Activated CD4-positive, alpha-beta T cell treated with anti-CD3 and anti-CD28 coated beads for 36 hours (primary cell): ENCODE measurements at places on chromosomes 1 and 21.

DNA sequence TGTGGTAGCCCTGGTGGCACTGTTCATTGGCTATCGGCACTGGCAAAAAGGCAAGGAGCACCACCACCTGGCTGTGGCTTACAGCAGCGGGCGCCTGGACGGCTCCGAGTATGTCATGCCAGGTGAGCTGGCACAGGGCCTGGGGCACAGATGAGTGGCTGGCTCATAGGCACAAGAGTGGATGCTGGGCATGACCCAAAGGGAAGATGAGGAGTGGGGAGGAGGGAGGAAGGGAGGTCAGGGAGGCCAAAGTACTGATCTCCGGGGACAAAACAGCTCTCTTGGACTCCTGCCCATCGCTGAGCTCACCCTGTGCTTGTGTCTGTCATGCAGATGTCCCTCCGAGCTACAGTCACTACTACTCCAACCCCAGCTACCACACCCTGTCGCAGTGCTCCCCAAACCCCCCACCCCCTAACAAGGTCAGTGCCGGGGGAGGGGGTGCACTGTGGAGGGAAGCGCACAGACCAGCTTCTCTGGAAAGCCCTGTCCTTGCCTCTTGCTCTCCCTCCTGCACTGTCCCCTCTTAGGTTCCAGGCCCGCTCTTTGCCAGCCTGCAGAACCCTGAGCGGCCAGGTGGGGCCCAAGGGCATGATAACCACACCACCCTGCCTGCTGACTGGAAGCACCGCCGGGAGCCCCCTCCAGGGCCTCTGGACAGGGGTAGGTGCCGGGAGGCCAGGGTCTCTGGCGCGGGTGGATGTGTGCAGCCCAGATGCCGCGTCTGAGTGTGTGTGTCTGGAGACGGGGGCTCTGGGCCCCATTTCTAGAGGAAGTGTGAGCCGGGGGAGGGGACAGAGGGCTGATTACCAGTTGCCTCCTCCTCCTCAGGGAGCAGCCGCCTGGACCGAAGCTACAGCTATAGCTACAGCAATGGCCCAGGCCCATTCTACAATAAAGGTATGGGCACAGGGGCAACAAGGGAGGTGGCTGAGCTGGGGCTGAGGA, 7.3 kb upstream of the LRRC71 start:
- no peak for DNase-seq

GRCh38 chr1:91526496-91526895, 25.8 kb downstream of the CDC7 start:
- no peak for DNase-seq

- DNase-seq: no peak
Measured at GRCh38 chr1:182317611-182318161, 73.9 kb downstream of the GLUL start.

DNA sequence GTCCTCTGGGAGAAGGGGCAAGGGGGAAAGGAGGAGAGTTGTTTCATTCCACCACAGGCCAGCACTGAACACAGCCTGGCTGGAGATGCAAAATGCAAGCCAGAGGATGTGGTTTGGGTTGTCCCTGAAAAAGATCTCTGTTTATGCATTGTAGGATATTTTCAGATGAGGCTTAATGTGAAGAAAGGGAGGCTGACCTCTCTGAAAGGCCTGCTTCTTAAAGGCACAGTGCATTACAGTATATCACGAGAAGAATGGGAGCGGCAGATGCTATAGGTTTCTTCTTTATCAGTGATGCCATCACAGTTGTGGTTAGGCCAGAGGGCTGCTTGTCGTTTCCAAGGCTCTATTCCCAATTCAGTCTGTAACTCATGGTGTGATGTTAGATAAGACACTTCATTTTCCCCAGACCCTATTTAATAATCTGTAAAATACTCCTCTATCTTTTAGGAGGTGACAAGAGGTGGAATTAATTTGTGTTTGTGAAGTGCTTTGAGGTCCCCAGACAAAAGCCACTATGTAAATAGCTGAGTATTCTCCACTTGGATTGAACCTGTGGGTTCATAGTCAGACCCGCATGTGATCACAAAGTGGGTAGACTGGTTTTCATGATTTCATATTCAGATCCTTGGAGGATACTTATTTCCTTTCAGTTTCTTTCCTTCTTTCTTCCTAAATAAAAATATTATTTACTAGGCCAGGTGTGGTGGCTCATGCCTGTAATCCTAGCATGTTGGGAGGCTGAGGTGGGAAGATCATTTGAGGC, 76.5 kb upstream of the WDR26 start:
- DNase-seq: no peak

- peak; percentile 74 for DNase-seq
Measured at GRCh38 chr1:181482521-181483284, 614 bp upstream of the CACNA1E start.

GRCh38 chr1:160605792-160606479, 26.6 kb upstream of the CD84 start:
- peak; percentile 39 for DNase-seq

GRCh38 chr1:156646738-156647211, 4.9 kb downstream of the BCAN start:
- DNase-seq: no peak

- no peak for DNase-seq
Measured at GRCh38 chr21:33101300-33101911, 31.5 kb downstream of the OLIG1 start.

DNA sequence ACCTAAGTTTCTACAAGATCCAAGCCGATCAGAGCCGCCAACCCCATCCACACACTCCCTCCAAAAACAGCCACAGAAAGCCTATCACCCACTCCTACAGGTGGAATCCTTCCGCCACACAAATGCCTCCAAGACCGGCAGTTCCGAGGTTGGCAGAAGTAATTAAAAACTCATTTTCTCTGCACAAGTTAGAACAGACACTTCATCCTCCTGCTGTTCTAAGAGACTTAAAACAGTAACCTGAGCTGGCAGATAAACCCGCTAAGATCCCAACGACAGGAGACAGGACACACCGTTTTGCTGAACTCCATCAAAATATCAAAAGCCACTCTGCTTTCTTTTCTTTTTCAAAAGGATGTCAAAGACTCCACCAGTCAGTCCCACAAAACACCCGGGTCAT, 2.8 kb downstream of the SSBP3 start:
- DNase-seq: no peak

- DNase-seq: no peak
Measured at GRCh38 chr21:27519361-27519760, 552.5 kb upstream of the ADAMTS5 start.

DNA sequence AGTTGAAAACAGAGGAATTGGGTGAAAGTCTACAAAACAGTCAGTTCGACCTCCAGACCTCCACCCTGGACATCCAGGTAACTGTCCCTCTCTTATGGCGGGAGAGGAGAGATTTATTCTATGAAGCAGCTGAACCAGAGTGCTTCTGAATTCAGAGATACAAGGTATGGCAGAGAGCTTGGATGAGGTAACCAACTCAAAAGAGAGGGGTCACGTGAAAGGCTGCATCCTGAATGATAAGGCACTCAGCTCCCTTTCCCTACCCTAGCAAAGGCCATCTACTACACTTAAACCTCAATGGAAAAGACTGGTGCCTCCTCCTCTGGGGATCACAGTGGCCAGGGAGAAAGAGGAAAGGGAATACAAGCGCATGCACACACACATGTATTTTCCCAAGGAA, 88.4 kb upstream of the KCNA3 start:
- DNase-seq: no peak

DNA sequence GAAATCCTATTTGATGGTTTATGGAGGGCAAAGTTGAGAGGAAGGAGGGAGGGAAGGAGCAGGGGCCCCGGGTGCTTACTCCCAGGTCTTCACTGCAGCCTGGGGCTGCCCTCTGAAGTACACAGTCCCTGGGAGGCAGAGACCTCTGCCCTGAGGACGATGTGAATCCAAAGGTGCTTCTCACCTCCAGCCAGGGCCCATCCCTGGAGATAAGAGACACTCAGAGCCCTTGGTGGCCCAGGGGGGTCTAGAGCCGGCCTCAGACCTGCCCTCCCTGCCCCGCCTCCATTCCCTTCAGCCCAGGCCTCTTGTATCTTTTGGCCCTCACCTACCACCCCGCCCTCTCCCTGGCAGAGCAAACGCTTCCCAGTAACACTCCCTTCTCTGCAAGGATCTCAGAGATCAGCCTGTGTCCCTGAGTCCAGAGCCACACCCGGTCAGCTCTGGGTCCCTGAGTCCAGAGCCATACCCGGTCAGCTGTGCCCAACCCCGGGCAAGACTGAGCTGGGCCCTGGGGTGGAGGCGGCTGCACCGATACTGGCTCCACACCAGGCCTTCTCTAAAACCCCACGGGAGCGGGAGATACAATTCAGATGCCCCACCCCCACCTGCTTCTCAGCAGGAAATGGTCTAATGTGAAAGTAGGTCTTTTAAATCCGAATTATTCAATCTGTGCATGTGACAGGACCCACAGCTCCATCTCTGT, 3.6 kb upstream of the GNB1 start:
- no peak for DNase-seq

DNA sequence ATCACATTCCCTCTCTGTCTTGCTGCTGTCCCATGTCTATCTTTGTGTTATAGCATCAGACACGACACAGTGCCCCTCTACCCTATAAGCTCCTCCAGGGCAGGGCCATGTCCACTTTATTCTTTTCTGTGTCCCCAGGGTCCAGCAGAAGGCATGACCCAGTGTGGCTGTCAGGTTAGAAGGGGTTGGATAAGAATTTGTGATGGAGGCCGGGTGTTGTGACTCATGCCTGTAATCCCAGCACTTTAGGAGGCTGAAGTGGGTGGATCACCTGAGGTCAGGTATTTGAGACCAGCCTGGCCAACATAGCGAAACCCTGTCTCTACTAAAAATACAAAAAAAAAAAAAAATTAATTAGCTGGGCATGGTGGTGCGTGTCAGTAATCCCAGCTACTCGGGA, 26.3 kb upstream of the RNF19B start:
- no peak for DNase-seq

GRCh38 chr21:33901412-33902288, 14.0 kb downstream of the ATP5PO start:
- DNase-seq: peak; percentile 48

GRCh38 chr1:230587061-230587460, 55.2 kb upstream of the COG2 start:
- DNase-seq: no peak

DNA sequence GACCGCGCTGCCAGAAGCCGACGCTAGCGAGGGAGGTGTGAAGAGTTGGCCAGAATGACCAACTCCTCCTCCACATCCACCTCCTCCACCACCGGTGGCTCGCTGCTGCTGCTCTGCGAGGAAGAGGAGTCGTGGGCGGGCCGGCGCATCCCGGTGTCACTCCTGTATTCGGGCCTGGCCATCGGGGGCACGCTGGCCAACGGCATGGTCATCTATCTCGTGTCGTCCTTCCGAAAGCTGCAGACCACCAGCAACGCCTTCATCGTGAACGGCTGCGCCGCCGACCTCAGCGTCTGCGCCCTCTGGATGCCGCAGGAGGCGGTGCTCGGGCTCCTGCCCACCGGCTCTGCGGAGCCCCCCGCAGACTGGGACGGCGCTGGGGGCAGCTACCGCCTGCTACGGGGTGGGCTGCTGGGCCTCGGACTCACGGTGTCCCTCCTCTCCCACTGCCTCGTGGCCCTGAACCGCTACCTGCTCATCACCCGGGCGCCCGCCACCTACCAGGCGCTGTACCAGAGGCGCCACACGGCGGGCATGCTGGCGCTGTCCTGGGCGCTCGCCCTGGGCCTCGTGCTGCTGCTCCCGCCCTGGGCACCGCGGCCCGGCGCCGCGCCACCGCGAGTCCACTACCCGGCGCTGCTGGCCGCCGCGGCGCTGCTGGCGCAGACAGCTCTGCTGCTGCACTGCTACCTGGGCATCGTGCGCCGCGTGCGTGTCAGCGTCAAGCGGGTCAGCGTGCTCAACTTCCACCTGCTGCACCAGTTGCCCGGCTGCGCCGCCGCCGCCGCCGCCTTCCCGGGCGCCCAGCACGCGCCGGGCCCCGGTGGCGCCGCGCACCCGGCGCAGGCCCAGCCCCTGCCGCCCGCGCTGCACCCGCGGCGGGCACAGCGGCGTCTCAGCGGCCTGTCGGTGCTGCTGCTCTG, 1.2 kb downstream of the GPR88 start:
- peak; percentile 62 for DNase-seq

- no peak for DNase-seq
Measured at GRCh38 chr1:8426996-8427395, 109.1 kb downstream of the SLC45A1 start.

DNA sequence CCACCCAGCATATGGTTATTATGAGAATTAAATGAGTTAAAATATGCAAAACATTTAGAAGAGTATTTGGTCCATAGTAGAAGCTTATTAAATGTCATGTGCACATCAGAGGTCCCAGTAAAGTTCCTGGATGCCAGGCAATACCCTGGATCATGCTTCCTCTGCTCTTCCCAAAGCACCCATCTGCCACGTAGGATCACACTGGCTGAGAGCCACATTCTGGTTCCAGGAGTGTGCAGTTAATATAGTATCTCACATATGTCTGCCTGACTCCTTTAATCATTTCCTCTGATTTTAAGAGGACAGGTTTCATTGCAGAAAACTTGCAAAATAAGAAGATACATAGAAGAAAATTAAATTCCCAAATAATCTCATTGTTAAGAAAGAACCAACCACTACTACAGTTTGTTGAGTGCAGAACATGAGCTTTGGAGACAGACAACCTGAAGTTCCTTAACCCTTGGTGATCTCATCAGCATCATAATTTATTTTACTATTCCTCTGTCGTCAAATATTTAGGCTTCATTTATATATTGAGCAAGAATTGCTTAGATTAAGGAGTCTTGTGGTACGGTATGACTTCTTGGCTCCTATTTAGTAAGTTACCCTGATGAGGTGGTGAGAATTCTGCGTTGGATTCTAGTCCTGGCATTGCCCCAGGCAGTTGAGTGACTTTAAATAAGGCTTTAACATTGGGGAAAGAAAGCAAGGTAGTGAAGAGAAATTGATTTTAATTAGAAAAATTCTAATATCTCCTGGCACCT, 12.3 kb downstream of the SGIP1 start:
- DNase-seq: no peak

- no peak for DNase-seq
Measured at GRCh38 chr1:107549152-107549810, 408.4 kb downstream of the NTNG1 start.
